Stimulated activated CD4-positive, alpha-beta T cell treated with anti-CD3 and anti-CD28 coated beads, Interleukin-15, amount 100 ng/mL, for 1 hour (primary cell): ENCODE measurements at places on chromosomes 2 and 18.

GRCh38 chr2:150716186-150716585 is 228.7 kb upstream of the RND3 start:
- DNase-seq = no peak

DNA sequence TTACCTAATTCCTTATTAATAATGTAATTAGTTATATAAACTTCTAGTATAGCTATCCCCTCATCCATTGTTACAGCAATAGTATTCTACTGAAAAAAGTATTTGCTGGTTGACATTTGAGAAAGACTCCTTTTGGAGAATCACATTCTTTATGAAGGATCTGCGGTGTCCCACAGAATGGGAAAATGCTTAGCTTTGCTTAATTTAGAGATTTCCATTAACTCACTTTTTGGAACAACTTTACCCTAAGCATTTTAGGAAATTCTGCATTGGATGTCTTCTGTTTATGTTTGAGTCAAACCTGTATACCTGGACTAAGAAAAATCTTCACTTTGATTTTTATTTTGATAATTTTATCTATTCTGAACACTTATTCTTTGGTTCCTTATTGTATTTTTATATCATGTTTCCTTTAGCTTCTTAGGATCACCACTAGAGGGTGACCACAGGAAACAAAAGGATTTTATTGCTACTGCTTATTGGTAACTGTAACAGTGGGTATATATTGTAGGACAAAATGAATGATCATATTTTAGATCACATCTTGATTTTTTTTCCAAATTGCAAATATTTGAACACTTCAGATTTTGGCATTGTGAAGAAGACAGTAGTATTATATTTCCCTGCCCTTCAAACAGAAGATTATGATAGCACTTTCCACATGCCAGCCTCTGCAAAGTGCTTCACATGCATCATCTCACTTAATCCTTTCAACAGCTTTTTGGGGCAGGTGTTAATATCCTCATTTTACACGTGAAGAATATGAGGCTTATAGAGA is 79.6 kb downstream of the MIB1 start:
- no peak for DNase-seq

- DNase-seq = no peak
Observed at GRCh38 chr2:153766415-153766814, 105.3 kb upstream of the GALNT13 start.

DNA sequence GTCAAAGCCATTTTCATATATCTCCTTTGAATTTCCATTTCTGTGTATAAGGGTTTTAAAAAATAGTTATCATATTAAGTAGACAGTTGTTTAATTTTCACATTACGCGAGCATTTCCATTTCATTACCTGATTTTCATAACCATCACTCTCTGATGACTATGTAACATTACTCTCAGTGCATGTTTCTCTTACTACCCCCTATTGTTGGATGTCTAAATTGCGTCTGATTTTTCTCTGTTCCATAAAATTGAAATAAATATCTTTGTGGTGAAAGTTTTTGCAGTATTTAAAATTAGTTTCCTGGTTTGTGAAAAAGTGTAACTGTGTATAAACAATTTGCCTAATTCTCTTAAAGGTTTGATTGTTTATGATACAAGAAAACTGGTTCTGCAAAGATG is 123.8 kb downstream of the MYO1B start:
- DNase-seq = no peak

- DNase-seq = no peak
Observed at GRCh38 chr2:145919477-145919876, 1399.6 kb upstream of the ZEB2 start.

DNA sequence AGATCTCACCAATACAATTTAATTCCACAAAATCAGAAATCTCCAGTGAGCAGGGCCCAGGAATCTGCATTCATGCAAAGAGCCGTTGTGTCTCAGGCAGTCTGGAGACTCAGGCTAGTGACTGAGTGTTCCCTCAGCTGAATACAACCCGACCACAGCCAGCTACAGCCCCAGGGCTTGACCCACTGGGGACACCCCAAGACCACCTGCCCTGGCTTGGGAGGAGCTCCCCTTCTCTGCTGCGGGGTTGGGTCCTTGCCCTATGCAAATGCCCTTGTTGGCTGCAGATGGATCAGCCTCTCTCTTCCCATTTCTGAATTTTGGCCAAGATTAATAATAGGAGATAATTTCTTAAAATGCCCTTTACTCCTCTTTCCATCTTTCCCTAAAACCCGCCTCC is 157.7 kb downstream of the TWIST2 start:
- DNase-seq = no peak

GRCh38 chr2:190576573-190576972 is 42.1 kb upstream of the NEMP2 start:
- no peak for DNase-seq

DNA sequence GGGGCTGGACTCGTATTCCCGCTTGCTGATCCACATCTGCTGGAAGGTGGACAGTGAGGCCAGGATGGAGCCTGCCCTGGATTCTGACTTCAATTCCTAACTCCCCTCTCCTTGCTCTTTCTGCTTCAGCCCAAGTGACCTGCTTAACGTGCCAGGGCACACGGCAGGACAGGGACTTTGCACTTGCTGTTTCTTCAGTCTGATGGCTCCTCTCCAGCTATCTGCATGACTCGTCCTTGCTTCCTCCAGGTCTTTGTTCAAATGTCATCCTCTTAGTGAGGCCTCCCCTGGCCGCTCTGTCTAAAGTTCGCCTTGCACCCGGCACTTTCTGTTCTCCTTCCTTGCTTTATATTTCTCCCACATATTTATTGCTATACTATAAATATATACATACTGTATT is 357.6 kb downstream of the MTX2 start:
- no peak for DNase-seq

DNA sequence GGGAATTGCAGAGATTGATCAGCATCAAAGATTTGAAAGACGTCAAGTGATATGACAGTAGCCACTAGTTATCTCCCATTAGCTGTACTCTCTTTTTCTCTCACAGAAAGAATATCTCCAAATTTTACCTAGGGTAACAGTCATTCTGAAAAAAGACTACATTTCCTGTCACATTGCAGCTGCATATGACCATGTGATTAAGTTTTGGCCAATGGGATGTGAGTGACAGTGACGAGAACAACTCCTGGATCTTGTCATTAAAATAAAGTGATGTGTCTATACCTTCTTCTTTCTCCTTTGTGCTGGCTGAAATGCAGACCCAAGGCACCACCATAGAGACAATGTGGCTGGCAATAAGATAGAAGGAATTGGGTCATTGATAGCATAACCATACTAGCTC is 10.5 kb upstream of the NEUROD1 start:
- DNase-seq = no peak

DNA sequence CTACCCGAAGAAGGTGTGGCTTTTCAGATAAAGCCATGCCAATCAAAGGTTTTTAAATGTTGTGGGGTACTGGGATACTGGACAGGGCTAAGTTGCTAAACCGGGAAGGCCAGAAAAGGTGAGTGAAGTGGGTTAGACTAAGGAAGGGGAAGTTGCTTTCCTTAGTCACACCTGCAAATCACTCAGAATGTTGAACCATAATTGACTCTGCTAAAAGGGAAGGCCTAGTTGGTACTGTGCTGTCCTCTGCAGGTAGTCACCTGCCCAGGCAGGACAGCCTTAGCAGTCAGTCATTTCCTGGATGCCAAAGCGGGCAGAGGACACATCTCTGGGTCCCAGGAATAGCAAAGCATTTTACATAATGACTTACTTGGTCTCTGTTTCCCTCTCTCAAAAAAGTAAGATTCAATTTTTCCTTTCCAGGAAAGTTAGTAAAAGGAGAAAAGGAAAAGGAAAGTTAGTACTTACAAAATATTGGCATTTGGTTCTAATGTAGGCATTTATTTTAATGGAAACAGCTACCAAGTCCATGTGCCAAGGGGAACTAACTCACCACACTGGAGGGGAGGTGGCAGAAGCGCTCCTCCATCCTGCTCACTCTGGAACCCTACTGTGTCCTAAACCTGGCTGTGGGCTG is 60.3 kb downstream of the RFTN2 start:
- DNase-seq = no peak

- DNase-seq = no peak
Observed at GRCh38 chr2:75074708-75075107, 116.3 kb downstream of the POLE4 start.

- DNase-seq = no peak
Observed at GRCh38 chr2:190759749-190760213, 110.9 kb downstream of the NAB1 start.

DNA sequence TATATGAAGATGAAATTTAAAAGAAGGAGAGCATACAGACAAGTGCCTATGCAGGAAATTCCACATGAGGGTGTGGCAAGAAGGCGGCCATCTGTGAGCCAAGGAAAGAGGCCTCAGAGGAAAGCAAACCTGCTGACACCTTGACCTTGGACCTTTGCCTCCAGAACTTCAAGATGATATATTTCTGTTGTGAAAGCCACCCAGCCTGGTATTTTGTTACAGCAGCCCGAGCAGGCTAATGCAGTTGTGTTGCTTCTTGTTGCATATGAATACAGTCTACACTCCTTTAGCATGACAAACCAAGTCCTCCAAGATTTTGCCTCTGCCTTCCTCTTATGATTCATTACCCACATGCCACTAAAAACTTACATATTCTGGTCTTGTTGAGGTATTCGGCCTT is 374.8 kb upstream of the TRIB2 start:
- no peak for DNase-seq

DNA sequence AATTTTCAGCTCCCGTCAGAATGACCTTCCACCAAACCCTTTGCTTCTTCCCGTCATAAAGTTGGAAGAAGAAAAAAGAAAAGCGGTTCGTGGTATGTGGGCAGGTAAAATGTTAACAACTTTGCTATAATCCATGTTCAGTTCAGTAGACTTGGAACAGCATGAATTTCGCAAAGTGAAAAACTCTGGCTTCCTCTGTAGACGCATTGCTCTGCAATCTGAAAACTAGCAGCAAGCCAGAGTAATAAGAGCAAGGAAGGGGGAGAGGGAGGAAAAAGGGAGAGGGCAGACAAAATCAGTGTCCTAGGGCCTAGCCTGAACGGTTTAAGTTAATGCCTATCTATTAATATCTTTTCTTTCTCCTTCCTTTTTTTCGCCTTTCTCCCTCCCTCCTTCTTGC is 26.7 kb upstream of the CHRNA1 start:
- no peak for DNase-seq

DNA sequence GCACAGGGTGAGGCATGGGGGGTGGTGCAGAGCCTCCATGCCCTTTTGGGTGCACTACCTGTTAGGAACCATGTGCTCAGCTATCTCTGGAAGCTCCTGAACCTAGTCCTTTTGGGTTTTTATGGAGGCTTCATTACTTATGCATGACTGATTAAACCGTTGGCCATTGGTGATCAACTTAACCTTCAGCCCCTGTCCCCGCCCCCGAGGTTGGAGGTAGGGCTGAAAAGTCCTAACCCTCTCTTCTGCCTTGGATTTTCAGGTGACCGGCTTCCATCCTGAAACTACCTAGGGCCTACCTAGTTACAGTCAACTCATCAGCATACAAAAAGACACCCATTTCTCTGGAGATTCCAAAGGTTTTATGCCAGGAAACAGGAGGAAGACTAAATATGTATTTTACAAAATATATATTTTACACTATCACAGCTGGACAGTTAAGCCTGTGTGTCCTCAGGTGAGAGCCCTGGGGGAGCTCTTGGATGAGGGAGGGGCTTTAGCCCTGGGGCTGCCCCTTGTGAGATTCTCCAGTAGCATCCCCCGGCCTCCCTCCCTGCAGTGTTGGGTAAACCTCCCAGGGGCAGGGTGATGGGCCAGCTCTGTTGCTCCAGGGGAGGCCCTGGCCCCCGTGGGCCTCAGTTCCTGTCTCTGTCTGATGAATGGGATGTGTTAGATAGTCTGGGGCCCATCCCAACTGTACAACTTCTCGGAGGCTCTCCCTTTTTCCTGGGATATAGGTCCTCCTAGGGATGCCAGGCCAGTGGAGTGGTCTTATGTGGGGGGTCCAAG is 24.1 kb downstream of the GLI2 start:
- DNase-seq = no peak

DNA sequence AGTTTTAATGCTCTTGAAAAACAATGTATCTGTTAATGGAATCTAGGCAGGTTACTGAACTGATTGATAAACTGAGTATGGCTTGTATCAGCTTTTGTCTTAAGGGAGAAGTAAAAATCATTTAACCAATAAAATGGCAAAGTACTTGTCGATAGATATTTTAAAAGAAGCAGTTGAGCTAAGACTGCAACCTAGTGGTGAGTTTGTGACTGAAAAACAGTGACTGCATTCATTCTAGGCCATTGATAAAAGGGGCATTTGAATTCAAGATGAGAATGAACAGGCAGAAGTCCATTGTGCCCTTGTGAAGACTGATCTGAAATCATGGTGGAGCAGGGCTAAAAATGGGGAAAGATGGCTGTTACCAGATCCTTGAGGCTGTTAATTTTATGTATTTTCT is 59.4 kb upstream of the MSTN start:
- DNase-seq = no peak

- DNase-seq = no peak
Observed at GRCh38 chr2:149832324-149832723, 244.7 kb upstream of the MMADHC start.

GRCh38 chr2:232925153-232925820 is 55.2 kb downstream of the SNORC start:
- no peak for DNase-seq

DNA sequence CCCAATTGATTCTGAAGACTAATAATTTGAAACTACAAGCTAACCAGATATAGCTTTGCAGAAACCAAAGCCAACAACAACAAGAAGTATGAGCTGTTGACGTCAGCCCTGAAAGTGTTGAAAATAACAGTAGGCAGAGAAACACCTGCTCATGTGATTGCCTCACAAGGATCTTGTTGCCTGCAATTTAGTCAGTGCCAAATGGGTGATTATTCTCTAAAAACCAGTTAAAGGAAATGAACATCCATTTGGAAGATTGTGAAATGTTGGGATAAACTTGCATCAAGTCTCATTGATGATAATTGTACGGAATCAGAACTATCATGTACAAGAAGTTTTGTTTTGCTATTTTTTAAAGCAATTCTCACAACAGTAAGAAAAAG is 2.8 kb downstream of the CYTIP start:
- no peak for DNase-seq

- no peak for DNase-seq
Observed at GRCh38 chr2:231172025-231172424, 26.4 kb upstream of the ARMC9 start.

- no peak for DNase-seq
Observed at GRCh38 chr2:145916799-145917198, 1396.9 kb upstream of the ZEB2 start.

GRCh38 chr18:9191658-9192256 is 55.2 kb downstream of the ANKRD12 start:
- no peak for DNase-seq
